ENCODE measurements at places on chromosomes 6 and 20.

- DNase-seq: no peak
Observed at GRCh38 chr20:8940326-8940725, 128.6 kb upstream of the PLCB4 start.

GRCh38 chr6:17998442-17998841, 11.0 kb upstream of the KIF13A start:
- no peak for DNase-seq

- DNase-seq: no peak
Observed at GRCh38 chr20:1307571-1307971, 21.4 kb downstream of the SDCBP2 start.

DNA sequence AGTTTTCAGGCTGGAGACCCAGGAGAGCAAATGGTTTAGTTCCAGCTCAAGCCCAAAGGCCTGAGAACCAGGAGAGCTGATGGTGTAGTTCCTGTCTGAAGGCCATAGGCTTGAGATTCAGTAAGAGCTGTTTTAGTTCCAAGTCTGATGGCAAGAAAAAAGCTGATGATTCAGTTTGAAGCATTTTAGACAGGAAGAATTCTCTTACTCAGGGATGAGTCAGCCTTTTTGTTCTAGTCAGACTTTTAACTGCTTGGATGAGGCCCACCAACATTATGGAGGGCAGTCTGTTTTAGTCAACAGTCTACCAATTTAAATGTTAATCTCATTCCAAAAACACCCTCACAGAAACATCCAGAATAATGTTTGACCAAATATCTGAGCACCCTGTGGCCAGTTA, 2.5 kb downstream of the ZSCAN26 start:
- no peak for DNase-seq

DNA sequence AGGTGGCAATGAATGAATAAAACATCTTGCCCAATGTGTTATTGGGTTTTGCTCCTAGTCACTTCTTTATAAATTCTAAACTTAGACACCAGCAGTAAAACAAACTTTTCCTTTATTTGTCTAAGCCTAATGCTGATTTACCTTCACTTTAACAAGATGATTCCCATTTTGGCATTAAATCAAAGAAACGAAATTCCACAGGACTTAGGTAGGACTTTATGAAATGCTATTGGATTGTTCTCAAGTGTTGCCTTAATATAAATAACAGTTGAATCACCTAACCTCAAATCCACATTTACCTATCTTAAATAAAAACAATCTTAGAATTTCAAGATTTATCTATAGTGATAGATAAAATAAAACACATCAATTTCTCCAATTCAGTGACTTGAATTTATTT, 831.8 kb downstream of the EPHA7 start:
- no peak for DNase-seq

DNA sequence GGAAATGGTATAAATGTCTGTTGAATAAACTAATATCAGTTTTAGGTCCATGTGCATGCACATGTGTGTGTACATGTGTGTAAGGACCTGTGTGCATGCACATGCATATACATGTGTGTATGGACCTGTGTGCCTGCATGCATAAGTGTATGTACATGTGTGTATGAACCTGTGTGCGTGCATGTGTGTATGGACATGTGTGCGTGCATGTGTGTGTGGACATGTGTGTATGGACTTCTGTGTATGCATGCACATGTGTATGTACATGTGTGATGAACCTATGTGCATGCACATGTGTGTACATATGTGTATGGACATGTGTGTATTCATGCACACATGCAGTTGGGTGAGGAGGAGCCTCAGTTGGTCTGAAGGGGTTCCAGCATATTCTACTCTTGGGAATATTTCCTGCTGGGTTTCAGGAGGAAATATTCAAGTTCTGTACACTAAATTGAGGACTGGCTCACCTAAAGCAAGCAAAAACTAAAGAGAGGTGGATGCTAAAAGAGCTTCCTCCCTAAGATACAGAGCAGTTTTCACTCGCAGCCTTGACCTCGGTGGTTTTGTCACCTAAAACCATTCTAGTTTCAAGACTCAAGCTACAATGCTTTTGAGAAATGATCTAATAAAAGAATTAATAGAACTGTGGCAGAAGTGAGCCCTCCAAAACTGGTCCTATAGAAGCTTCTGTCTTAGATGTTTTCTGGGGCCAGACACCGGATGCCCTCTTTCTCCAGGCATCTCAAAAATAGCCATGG, 742.8 kb downstream of the MAFB start:
- no peak for DNase-seq

- no peak for DNase-seq
Observed at GRCh38 chr6:104881964-104882668, 22.4 kb upstream of the HACE1 start.

DNA sequence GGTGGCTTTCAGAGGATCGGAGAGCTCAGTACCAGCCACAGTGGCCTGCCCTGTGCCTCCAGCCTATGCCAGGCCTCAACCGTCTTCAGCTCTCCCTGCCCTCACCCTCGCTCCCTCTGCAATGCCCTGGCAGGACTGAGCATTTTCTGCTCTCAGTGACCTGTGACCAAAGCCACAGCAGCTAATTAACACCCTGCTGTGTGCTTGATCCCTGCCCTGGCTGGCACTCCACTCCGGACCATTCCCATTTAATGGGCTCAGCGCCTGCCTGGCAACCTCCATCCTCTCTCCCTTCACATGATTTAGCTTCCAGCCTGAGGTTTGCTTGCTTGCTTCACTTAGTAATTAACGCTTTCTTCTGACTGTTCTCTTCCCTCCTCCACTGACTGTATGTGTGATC, 287.5 kb downstream of the LRFN2 start:
- no peak for DNase-seq

DNA sequence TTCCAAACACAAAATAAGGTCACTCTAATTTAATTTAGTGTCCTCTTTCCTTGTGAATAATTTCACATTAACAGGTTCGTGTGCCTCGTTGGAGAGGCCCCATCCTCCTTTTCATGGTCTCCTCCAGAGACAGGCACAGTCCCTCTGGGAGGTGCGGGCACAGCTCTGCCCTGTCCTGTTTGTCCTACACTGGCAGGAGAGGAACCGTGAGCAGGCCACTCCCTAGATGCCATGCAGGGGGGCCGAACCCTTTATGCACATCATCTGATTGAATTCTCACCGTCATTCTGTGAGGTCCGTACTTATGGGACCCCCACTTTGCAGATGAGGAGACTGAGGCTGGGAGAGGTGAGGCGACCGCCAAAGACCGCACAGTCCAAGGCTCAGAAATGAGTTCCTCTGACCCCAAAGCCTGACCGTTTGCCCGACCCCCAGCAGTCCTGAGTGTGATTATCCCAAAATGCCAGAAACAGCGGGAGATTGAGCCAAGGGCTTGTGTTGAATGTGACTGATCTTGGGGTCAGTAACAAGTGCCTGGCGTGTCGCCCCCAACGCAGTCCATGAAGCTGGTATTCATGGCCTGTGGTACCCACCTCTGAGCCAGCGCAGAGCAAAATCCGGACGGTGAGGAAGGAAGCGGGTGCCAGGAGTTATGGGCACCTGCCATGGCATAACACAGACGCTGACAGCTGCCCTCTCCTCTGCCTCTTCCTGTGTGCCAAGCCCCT, 43.5 kb downstream of the PMEPA1 start:
- no peak for DNase-seq

DNA sequence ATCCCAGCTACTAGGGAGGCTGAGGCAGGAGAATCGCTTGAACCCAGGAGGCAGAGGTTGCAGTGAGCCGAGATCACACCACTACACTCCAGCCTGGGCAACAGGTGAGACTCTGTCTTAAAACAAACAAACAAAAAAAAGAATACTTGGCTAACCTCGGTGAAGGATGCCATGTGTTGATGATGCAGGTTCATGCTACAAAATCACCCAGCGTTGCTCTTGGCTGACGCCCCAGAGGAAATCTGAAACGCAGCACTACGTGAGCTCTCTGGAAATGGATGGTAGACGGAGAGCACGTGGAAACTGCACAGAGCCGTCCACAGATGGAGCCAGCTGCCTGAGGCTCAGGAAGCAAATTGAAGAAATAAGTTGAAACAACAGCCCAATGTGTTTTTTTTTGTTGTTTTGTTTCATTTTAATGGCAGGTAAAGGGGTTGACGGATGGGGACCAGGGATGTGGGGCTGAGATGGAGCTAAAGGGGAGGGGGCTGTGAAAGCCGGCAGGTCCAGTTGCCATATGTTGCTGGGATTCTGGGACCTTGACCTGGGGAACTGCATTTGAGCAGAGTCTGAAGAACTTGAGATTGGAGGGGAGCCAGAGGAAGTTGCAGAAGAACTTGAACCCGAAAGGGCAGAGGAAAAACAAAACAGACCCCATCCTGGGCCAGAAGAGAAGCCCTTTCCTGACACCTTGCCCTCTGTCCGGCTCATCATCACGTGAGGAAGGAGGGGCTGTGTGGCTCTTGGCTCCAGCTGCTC, 12.8 kb upstream of the MANBAL start:
- peak; percentile 6 for DNase-seq

- DNase-seq: no peak
Observed at GRCh38 chr6:170266061-170266825, 24.6 kb downstream of the DLL1 start.

- DNase-seq: no peak
Observed at GRCh38 chr20:44028868-44029847, 114.5 kb downstream of the TOX2 start.

- no peak for DNase-seq
Observed at GRCh38 chr6:145119081-145119480, 616.2 kb downstream of the EPM2A start.

- DNase-seq: no peak
Observed at GRCh38 chr6:21213492-21213891, 380.1 kb upstream of the SOX4 start.

DNA sequence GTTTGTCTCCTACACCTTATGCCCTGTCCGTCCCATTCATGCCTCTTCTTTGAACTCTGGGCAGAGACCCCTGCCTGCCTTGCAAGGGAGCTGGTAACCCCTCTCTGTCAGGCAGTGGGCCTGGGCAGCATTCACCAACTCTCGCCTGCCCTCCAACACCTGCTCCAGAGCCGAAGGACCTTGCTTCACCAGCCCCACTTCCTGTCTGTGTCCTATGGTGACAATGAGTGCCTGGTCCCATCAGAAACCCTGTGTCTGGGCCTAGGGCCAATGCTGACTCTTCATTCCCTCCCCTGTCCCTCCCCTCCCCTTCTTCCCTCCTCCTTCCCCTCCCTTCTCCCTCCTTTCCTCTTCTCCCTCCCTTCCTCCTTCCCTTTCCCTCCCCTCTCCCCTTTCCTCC, 22.8 kb upstream of the PCMTD2 start:
- no peak for DNase-seq

DNA sequence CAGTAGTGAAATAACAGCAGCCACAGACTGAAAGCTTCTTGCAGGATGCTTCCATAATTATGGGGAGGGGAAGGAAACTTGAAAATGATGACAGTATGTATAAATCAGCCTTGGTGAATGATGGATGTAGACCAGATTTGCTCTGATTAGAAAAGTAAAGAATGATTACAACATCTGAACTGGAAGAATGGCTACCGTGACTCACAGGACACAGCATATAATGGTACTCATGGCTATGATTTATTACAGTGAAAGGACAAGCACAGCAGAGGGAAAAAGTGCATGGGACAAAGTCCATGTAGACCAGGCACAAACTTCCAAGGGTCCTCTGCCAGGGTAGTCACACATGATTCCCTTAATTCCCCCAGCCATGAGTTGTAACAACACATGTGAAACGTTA, 70.7 kb upstream of the POPDC3 start:
- DNase-seq: no peak

DNA sequence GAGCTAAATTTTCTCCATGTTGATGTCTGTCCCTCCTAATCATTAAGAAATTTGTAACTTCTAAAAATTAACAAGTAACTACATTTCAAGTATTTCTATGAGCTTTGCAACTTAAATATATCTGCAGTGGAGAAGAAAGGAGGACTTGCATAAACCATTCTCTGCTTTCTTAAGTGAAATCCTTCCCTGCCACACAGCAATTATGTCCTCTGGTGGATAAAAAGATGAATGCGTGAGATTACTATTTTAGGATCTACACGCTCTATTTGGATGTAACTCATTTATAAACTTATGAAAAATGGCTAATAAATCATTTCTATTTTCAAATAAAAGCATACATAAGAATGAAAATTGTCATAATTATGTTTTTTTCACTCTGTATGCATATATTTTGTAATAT, 338.0 kb upstream of the PTCHD4 start:
- DNase-seq: no peak

DNA sequence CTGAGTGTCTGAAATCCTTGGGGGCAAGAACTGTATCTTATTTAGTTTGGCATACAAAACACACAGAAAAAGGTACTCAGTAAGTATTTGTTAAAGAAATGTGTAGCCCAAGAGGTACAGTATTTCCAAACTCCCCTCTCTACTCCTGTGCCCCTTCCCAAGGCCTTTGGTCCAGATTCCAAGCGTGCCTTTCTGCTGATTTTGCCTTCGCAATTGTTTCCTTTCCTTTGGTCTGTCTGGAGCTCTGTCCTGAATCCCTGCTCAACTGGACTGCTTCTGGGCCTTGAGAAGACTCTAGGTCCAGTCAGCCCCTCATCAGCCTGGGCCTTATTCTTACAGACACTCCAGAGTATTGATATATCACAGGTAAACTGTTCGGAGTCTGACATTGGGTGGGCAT, 122.2 kb upstream of the SYNCRIP start:
- DNase-seq: no peak

GRCh38 chr6:90303039-90303438, 6.4 kb upstream of the BACH2 start:
- no peak for DNase-seq

DNA sequence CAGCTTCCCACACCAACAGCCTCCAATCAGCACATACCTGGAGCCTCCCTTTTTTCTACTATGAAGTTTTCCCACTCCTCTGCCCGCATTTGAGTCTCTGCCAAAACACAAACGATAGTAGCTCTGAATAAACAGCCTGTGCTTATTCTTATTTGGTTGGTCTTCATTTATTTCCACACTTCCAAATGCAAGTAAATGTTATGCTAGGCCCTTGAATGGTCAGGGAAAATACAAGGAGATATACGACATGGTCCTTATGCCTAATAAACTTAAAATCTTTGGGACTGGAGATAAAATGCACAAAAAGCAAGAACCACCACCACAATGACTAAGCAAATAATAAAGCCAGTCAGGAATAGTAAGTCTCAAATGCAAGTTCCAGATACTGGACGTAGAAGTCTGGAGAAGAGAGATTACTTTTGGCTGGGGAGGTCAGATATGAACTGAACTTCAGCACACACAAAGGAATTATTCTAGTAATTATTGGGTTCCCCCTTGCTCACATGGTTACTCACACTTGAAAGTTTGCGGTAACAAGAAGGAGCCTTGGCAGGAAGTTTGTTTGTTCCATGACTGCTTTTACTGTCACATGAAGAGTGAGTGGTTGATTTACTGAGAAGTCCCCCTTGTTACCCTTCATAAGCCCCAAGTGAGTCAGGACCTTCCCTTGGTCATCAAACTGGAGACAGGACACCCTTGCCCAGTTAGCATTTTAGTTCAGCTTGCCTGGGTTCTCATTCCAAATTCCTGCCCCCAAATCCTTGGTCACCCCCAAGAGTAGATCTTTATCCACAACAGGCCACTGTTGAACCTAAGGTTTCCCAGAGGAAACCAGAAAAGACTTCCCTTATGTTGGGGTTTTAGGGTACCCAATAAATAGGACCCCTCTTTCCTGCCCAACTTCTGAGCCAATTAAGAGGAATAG, 511.2 kb upstream of the JARID2 start:
- no peak for DNase-seq

All from stimulated activated naive CD4-positive, alpha-beta T cell (primary cell).